ENCODE measurements at places on chromosomes 16 and 17.

DNA sequence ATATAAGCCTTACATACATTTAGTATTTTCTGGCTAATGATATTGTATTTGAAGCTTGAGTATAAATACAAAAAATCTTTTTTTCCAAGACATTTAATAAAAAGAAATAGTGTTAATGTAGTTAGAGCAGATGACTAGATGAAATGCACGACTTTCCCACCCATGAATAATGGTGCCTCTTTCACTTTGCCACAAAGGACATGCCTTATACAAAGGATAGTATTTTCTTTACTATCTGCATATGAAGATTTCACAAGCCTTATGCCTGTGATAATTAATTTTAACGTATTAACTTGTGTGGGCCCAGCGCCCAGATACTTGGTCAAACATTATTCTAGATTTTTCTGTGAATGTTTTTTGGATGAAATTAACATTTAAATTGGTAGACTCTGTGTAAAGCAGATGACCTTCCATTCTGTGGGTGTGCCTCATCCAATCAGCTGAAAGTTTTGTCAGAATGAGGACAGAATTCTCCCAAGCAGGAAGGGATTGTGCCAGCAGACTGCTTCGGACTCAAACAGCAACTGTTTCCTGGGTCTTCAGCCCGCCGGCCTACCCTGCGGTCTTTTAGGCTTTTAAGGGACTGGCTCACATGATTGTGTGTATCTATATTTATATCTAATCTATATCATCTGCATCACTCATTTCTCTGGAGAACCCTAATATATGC lies 115.4 kb downstream of the USP22 start:
- DNase-seq = no peak

DNA sequence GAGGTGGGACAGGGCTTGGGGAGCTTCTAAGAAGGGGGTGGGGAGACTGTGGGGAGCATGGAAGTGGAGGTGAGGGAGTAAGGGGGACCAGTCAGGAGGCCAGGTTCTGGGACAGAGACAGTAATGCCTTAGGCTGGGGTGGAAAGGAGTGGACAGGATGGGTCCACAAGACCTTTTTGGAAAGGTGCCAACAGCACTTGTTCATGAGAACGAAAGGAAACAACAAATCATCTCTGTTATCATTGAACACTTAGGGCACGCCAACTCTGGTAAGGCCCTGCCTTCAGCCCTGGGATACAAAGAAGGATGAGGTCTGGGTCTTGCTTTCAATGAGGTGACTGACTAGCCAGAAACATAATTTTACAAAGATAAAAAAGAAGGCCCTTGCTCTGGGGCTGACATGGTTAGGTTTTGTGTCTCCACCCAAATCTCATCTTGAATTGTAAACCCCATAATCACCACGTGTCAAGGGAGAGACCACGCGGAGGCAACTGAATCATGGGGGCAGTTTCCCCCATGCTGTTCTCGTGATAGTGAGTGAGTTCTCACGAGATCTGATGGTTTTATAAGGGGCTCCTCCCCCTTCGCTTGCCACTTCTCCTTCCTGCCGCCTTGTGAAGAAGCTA lies 113.8 kb downstream of the SLC39A11 start:
- peak; percentile 49 for DNase-seq

DNA sequence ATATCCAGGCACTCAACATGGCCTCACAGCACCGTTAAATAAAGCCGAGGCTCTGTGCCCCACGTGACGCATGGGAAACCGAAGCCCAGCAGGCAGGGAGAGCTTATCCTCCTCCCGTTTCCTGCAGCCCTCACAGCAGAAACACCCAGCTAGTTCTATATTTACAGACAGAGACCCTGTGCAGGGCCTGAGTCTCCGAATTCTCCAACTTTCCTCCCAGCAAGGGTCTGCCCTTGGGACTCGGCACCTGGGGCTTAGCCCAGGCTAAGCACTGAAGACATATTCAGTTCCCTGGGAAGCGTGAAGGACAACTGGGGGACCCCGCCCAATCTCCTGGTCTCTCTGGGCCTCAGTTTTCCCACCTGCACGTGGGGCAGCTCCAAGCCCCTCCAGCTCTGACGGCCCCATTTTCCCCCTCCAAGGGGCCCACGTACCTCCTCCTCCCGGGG lies 29.2 kb downstream of the TRPV3 start:
- no peak for DNase-seq

GRCh38 chr16:53131050-53131362 lies 76.2 kb downstream of the CHD9 start:
- DNase-seq = no peak

DNA sequence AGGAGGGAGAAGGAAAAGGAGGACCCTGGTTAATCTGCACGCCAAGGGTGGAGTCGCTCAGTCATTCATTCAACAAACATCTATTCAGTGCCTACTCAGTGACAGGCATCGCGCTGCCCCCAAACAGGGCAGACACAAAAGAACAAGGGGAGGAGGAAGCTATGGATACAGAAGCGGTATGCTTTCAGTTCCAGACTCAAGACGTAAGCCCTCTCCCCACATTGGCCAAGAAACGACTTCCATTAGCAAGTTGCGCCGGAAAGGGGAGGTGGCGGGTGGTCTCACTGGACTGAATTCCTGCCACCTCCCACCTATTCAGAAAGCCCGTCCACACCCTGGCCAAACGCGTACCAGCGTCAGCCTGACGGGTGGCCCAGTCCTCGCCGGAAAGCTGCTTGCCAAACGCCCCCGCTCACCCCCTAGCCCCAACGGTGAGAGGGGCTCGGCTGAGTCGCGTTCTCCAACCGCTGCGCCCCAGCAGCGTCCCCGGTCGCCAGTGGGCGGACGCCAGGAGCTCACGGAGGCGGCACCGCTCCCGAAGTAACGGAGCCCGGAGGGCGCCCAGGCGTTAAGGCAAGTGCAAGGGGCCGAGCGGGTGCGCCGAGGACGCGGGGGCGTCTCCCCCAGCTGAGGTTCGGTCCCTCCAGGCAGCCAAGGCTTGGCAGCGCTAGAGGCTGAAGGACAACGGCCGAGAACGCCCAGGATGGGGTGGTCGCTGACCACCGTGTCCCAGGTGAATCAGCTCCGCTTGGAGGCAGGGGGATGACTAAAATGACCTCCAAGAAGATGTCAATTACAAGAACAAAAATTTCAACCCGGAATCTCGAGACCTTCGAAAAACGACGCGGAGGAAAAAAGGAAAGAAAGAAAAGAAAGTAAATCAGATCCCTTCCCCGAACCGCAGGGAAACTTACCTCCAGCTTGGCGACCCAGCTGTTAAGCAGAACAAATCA lies 470.7 kb downstream of the SOX9 start:
- no peak for DNase-seq

- peak; percentile 28 for DNase-seq
These were observed 8.2 kb downstream of the USP22 start for GRCh38 chr17:21034340-21035235.

GRCh38 chr17:66776999-66777688 lies 57.8 kb upstream of the CACNG5 start:
- DNase-seq = no peak

DNA sequence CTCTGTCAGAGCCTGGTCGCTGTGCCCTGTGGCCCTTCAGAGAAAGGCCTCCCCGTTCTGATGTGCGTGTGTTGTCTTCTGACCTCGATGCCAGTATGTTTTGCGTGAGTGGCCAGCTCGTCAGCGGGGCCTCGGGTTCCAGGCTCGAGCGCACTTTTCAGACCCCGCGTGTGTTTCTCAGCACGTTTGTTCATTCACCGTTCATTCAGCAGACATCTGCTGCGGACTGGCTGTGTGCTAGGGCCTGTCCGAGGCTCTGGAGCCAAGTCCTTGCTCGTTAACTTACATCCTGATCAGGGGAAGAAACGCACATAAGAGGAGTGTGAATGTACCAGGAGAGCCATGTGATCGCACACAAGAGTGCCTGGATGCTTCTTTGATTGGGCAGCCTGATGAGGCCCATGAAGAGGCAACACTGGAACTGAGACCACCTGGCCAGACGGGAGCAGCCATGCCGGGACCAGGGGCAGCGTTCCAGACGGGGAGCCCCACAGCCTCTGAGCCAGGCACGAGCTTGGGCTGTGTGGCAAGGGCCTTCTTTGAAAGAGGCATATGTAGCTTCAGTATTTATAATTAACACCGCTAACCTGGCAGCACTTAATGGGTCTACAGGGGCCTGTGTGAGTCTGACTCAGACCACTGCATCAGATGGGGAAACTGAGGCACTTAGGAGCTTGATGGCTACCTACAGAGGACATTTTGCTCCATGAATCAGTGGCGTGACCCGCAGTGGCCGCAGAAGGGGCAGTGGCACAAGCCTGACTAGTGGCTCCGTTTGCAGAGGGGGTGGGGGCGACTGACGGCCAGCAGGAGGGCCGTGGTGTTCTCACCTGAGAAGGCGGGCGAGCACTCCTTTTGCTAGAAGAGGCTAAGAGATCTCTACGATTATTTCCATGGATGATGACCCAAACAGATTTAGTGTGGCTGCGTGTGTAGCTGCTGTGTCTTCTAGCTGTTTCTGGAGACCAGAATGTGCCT lies 187.9 kb upstream of the CHMP6 start:
- no peak for DNase-seq

DNA sequence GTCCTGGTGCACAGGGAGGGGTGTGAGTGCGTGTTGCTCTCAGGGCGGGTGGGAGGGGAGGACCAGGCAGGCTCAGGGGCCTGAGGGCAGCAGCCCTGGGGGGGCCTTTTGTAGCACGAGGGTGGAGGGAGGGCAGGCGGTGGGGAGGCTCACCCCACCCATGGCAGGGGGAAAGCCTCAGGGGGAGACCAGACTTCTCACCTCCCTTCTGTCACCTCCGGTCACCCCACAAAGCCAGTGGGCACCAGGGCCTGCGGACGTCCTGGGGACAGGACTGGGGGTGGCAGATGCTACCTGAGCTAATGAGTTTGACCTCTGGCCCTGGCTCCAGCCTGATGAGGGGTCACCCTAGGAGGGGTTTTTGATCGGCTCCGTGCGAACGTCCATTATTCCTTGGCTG lies 39.0 kb downstream of the SOX8 start:
- no peak for DNase-seq
